Stomach (tissue), 19 donors: ENCODE measurements at places on chromosomes 3 and 15. TPM values are rescaled to one million over a fixed set of nuclear protein-coding genes. Genes with fewer than 3 reads are reported as not detected.

Gene CCR9
- not detected for total RNA-seq

DNA sequence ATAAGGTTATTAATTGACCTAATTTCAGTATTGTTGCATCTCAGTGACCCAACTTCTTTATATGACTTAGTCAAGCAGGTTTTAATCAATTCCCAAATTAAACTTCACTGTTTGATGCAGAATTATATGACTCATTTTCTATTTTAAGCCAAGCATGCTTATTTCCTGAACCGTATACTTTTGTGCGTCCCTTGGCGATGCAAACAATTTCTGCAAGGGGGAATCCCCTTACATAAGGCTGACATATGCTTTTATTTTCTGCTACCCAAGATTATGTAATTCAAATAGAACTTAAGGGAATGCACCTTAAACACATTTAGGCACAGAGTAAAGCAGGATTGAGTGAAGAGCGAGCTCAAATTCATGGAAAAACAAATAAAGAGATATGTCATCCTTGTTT, 303.9 kb downstream of the PDCD6IP start:
- H3K4me3 ChIP-seq = no peak overlapping the region
- no peaks in the 10 kb centered on the region for H3K36me3 ChIP-seq
- H3K27me3 ChIP-seq = no peaks in the 10 kb centered on the region
- no peaks in the 10 kb centered on the region for H3K4me1 ChIP-seq
- H3K27ac ChIP-seq = no peak overlapping the region

GRCh38 chr15:77854980-77855379, 222.3 kb upstream of the LINGO1 start:
- no peaks in the 10 kb centered on the region for H3K36me3 ChIP-seq
- no peaks in the 10 kb centered on the region for H3K27me3 ChIP-seq
- no peak overlapping the region for H3K27ac ChIP-seq
- no peak overlapping the region for H3K4me3 ChIP-seq

- no peaks in the 10 kb centered on the region for H3K36me3 ChIP-seq
- H3K4me3 ChIP-seq = no peak overlapping the region
- peak overlapping the region; percentile 94 for H3K27ac ChIP-seq
- H3K4me1 ChIP-seq = peaks cover 47% of the 10 kb centered on the region
Observed at GRCh38 chr3:49004352-49005302, 2.6 kb upstream of the WDR6 start.

- no peak for DNase-seq
- no peaks in the 10 kb centered on the region for H3K36me3 ChIP-seq
- no peak overlapping the region for H3K4me3 ChIP-seq
- no peak overlapping the region for H3K27ac ChIP-seq
Observed at GRCh38 chr15:32105258-32106241, 75.2 kb downstream of the CHRNA7 start.

- H3K27me3 ChIP-seq = no peaks in the 10 kb centered on the region
- H3K4me3 ChIP-seq = no peak overlapping the region
- H3K4me1 ChIP-seq = peaks cover 34% of the 10 kb centered on the region
- peak; percentile 42 for DNase-seq
- H3K36me3 ChIP-seq = no peaks in the 10 kb centered on the region
Observed at GRCh38 chr3:122979211-122979610, 48.4 kb downstream of the SEMA5B start.

DNA sequence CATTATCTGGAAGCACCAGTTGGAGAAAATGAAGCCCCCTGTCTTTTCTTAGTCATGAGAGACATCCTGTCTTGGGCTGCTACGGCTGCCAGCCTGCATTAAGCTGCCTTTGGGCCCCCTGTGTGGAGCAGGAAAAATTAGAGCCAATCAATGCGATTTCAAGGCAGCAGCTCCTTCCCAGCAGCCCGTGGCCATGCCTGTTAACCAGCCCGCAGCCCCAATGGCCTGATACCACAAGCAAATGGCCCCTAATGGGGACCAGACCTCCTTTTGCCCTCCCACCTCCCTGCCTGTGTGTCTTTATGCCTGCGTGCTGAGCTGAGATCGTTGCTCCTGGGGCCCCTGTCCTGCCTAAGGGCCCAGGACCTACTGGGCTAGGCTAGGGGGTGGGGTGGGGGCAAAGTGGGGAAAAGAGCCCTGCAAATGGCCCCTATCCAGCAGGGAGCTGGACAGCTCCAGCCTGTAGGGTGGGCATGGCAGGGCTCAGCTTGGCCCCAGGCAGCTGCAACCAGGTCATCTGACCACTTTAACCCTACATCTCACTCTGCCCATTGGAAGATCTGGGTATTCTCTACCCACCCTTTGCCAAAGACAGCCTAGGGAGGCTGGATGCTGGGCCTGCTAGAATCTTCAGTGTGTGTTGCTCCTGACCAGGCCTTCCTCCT, 53.8 kb upstream of the MRPS22 start:
- no peak overlapping the region for H3K27ac ChIP-seq
- no peaks in the 10 kb centered on the region for H3K27me3 ChIP-seq
- H3K4me3 ChIP-seq = no peak overlapping the region
- H3K4me1 ChIP-seq = no peaks in the 10 kb centered on the region

Gene CAMK1
- 46.9 TPM for total RNA-seq

- H3K36me3 ChIP-seq = no peaks in the 10 kb centered on the region
- DNase-seq = peak; percentile 79
- peaks cover 70% of the 10 kb centered on the region for H3K4me1 ChIP-seq
- no peak overlapping the region for H3K4me3 ChIP-seq
- H3K27me3 ChIP-seq = no peaks in the 10 kb centered on the region
Observed at GRCh38 chr15:85788771-85789495, 5.8 kb downstream of the KLHL25 start.

DNA sequence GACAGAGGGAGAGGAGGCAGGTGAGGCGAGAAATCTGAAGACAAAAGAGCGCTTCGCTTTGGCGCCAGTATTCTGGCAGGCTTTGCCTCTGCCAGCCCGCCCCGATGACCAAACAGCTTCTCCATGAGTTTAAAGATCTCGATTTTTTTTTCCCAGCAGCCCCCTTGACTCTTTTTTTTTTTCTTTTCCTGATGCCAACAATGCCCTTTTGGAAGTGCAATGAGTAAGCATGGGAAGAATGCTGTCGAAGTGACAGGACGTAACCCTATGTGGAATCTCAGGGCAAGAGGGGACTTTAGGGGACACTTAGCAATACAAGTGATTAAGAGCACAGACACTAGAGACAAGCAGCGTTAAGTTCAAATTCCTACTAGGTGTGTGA, 211.7 kb downstream of the FGF12 start:
- peak overlapping the region; percentile 62 for H3K27ac ChIP-seq
- H3K4me1 ChIP-seq = peaks cover 15% of the 10 kb centered on the region
- H3K4me3 ChIP-seq = peak overlapping the region; percentile 46
- peaks cover 3% of the 10 kb centered on the region for H3K27me3 ChIP-seq

GRCh38 chr3:33791477-33792166, 6.8 kb upstream of the PDCD6IP start:
- peaks cover 5% of the 10 kb centered on the region for H3K4me1 ChIP-seq
- no peaks in the 10 kb centered on the region for H3K27me3 ChIP-seq
- H3K4me3 ChIP-seq = no peak overlapping the region
- DNase-seq = no peak
- H3K27ac ChIP-seq = no peak overlapping the region

Gene UACA
- 48.1 TPM for total RNA-seq

Gene PPP2R3A
- total RNA-seq = 38.1 TPM

- no peak overlapping the region for H3K4me3 ChIP-seq
- no peak overlapping the region for H3K27ac ChIP-seq
- no peaks in the 10 kb centered on the region for H3K27me3 ChIP-seq
- no peak for DNase-seq
- no peaks in the 10 kb centered on the region for H3K36me3 ChIP-seq
Observed at GRCh38 chr3:97691354-97691753, 73.2 kb upstream of the ARL6 start.

Gene PRKCD
- 33.6 TPM for total RNA-seq

- DNase-seq = peak; percentile 10
- no peaks in the 10 kb centered on the region for H3K36me3 ChIP-seq
- H3K4me3 ChIP-seq = no peak overlapping the region
- H3K27ac ChIP-seq = no peak overlapping the region
- no peaks in the 10 kb centered on the region for H3K4me1 ChIP-seq
Observed at GRCh38 chr3:7710284-7710683, 791.3 kb upstream of the LMCD1 start.

Gene TRIM71
- 2.8 TPM for total RNA-seq

- H3K4me3 ChIP-seq = no peak overlapping the region
- no peak overlapping the region for H3K27ac ChIP-seq
- H3K27me3 ChIP-seq = no peaks in the 10 kb centered on the region
- DNase-seq = no peak
- no peaks in the 10 kb centered on the region for H3K4me1 ChIP-seq
Observed at GRCh38 chr3:106018102-106018501, 149.3 kb upstream of the CBLB start.

DNA sequence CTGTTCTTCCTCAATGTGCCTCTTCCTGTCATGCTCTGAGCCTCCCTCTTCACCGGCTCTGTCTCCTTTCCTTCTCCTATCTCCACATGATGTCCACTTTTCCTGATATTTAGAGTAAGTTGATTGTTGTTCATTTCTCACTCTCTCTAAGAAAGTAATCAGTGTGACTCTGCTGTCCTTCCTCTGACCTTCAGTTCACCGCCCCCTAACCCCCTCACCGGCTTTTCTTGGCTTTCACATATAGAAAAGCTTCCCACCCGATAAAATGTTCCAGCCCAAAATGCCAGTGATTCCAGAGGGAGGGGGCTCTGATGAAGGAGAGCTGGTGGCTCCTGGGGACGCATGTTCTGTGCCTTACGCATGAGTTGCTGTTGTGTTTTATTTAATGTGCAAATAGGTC, 120.5 kb upstream of the ABHD17C start:
- no peaks in the 10 kb centered on the region for H3K27me3 ChIP-seq
- H3K4me3 ChIP-seq = no peak overlapping the region
- H3K36me3 ChIP-seq = no peaks in the 10 kb centered on the region
- H3K27ac ChIP-seq = no peak overlapping the region
- no peaks in the 10 kb centered on the region for H3K4me1 ChIP-seq
- no peak for DNase-seq

Gene ADPRH
- total RNA-seq = 0.89 TPM

DNA sequence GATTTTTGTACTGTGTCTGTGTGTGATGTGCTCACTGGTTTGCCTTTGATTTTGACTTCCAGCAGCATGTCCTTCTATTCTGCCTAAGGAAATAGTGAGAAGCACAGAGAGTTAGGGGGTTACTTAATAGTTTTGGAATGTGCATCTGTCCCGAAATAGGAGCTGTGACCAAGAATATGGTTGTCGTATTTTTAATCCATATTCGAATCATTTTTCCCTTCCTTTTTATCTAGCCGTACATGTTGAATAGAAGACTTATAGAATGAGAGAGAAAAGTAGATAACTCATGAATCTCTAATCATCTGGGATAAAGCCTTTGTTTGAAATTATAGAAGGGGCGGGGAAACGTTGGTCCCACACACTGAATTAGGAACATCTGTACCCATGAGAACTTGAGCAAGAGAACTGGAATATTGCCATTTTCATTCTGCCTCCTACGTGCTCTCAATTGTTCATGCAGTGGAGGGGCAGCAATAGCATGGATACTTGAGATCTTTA, 23.6 kb downstream of the CRTC3 start:
- peak overlapping the region; percentile 69 for H3K27ac ChIP-seq
- H3K36me3 ChIP-seq = no peaks in the 10 kb centered on the region
- H3K27me3 ChIP-seq = no peaks in the 10 kb centered on the region
- H3K4me3 ChIP-seq = no peak overlapping the region
- DNase-seq = peak; percentile 61

Gene PLA2G4D
- 1.2 TPM for total RNA-seq

Gene CCDC71
- total RNA-seq = 2.3 TPM

- no peak for DNase-seq
- no peak overlapping the region for H3K4me3 ChIP-seq
- no peak overlapping the region for H3K27ac ChIP-seq
Observed at GRCh38 chr3:54870423-54870822, 57.4 kb downstream of the LRTM1 start.

GRCh38 chr3:187042874-187043458, 96.3 kb downstream of the RPL39L start:
- no peak overlapping the region for H3K4me3 ChIP-seq
- peaks cover 16% of the 10 kb centered on the region for H3K36me3 ChIP-seq
- no peaks in the 10 kb centered on the region for H3K27me3 ChIP-seq
- H3K27ac ChIP-seq = no peak overlapping the region

DNA sequence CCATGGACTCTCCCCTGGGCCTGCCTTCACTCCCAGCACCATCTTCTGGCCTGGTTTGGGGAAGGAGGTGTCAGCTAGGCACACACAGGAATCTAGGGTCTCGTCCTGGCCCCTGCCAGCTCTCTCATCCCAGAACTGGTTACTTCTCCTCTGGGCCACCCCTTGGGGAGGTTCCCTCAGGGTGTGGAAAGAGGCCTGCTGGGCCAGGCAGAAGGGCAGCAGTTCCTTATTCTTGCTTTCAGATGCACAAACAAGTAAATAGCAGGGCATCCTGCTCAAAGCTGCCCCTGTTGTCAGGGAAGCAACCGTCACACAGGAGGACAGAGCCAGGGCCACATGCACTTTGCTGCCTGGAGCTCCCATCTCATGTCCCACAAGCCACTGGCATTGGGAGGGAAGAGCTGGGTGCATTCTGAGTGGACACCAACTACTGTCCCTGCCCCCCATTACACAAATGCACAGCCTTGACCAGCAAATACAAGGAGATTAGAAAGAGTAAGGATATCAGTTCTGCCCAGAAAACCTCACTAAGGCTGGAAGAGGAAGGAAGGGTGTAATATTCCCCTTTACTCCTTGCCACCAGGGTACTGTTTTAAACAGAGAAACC, 108.8 kb upstream of the HACD2 start:
- H3K27ac ChIP-seq = peak overlapping the region; percentile 85
- peak overlapping the region; percentile 51 for H3K4me3 ChIP-seq
- no peak for DNase-seq
- H3K27me3 ChIP-seq = no peaks in the 10 kb centered on the region
- H3K4me1 ChIP-seq = peaks cover 12% of the 10 kb centered on the region

- no peak overlapping the region for H3K4me3 ChIP-seq
- H3K36me3 ChIP-seq = no peaks in the 10 kb centered on the region
- H3K27me3 ChIP-seq = no peaks in the 10 kb centered on the region
- H3K27ac ChIP-seq = peak overlapping the region; percentile 10
- peak; percentile 87 for DNase-seq
Observed at GRCh38 chr15:63466378-63467192, 37.8 kb upstream of the USP3 start.

- DNase-seq = peak; percentile 91
- H3K4me1 ChIP-seq = peaks cover 7% of the 10 kb centered on the region
- no peaks in the 10 kb centered on the region for H3K27me3 ChIP-seq
Observed at GRCh38 chr3:184727357-184728009, 15.6 kb upstream of the MAGEF1 start.

- no peak overlapping the region for H3K4me3 ChIP-seq
- no peaks in the 10 kb centered on the region for H3K27me3 ChIP-seq
- no peak for DNase-seq
Observed at GRCh38 chr15:71623111-71623510, 187.2 kb upstream of the NR2E3 start.

DNA sequence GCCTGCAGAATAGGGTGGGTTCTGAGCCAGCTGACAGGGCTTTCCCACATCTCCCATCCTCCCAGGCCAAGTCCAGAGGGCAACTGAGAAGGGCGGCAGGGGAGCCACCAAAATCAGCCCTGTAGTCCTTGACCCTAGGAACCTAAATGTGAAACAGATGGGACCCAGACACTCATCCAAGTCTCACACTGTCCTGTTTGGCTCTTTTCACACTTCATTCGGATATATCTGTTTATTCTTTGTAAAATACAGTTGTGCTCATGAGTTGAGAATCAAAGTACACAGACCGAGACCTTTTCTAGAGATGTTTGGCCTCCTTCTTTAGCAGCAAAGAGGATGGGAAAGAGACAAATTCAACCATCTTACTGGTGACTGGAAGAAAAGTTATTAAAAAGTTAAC, 348.4 kb downstream of the MECOM start:
- H3K27ac ChIP-seq = peak overlapping the region; percentile 66
- DNase-seq = no peak
- no peak overlapping the region for H3K4me3 ChIP-seq
- H3K36me3 ChIP-seq = no peaks in the 10 kb centered on the region
- H3K27me3 ChIP-seq = no peaks in the 10 kb centered on the region
- peaks cover 1% of the 10 kb centered on the region for H3K4me1 ChIP-seq
